Gastrocnemius medialis (tissue), 4 donors: ENCODE measurements at places on chromosomes 11 and 22. TPM values are rescaled to one million over a fixed set of nuclear protein-coding genes. Genes with fewer than 3 reads are reported as not detected.

DNA sequence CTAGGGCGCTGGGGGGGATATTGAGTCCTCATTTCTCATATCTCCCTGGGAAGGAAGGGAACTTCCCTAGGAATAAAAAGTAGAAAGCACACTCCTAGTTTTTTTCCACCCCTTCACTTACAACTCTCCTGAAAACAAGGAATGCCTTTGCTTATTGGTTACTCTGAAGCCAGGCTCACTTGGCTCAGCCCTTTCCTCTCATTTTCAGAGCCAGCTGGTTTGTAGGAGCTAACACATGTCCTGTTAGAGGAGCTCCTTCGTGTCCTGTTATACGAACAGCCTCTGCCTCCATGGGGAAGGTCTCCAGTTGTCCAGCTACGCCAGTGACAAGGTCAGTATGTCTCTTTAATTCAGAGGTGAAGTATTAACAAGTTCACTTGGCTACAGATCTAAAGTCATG, 17.6 kb downstream of the ALKBH8 start:
- DNase-seq = no peak

OR4A16 gene
- not detected for total RNA-seq

- no peak for DNase-seq
Observed at GRCh38 chr11:120663142-120663541, 151.6 kb downstream of the GRIK4 start.

GRCh38 chr11:68589547-68590216, 94.7 kb upstream of the GAL start:
- DNase-seq = no peak

DNA sequence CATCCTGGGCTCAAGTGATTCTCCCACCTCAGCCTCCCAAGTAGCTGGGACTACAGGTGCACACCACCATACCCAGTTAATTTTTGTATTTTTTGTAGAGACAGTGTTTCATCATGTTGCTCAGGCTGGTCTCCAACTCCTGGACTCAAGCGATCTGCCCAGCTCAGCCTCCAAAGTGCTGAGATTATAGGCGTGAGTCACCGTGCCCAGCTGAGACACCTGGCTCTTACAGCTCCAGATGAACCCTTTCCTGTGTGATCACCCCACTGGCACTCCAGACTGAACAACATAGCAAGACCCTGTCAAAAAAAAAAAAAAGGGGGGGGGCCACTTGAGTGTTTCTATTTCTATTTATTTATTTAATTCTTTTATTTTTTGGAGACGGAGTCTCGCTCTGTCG, 1.0 kb upstream of the ADSL start:
- no peak for DNase-seq

C11orf86 gene
- not detected for total RNA-seq

DNA sequence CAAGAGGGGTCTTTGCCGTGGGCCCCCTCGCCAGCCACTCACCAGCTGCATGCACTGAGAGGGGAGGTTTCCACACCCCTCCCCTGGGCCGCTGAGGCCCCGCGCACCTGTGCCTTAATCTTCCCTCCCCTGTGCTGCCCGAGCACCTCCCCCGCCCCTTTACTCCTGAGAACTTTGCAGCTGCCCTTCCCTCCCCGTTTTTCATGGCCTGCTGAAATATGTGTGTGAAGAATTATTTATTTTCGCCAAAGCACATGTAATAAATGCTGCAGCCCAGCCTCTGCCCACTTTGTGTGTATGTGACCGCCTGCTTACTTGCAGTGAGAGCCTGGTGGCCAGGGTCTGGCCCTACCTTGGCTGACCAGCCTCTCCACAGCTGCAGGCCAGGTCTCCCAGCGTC, 2.8 kb upstream of the CRACR2B start:
- no peak for DNase-seq

GRCh38 chr11:105553025-105553424, 56.8 kb upstream of the GRIA4 start:
- no peak for DNase-seq
